Ascending aorta (tissue), 2 donors: ENCODE measurements at places on chromosomes 1 and 21.

DNA sequence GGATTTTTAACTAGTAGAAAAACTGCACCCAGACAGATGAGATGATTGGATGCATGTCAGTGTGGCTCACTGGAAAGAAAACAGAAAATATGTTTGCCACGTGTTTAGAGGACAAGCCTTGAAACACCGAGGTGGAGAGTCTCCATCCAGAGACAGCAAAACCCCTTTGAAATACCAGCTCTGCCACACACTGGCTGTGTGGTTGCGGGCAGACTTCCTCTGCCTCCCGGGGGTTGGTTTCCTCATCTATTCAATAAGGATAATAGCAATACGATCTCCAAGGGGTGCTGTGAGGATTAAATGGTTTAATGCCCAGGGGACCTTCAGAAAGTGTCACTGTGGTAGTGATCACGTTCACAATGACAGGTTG, 67.2 kb upstream of the PARP1 start:
- no peak for DNase-seq

GRCh38 chr1:206472454-206472853, 2.2 kb downstream of the IKBKE start:
- DNase-seq = no peak

- no peak for DNase-seq
These were observed 122.2 kb downstream of the COQ8A start for GRCh38 chr1:227062306-227062705.

DNA sequence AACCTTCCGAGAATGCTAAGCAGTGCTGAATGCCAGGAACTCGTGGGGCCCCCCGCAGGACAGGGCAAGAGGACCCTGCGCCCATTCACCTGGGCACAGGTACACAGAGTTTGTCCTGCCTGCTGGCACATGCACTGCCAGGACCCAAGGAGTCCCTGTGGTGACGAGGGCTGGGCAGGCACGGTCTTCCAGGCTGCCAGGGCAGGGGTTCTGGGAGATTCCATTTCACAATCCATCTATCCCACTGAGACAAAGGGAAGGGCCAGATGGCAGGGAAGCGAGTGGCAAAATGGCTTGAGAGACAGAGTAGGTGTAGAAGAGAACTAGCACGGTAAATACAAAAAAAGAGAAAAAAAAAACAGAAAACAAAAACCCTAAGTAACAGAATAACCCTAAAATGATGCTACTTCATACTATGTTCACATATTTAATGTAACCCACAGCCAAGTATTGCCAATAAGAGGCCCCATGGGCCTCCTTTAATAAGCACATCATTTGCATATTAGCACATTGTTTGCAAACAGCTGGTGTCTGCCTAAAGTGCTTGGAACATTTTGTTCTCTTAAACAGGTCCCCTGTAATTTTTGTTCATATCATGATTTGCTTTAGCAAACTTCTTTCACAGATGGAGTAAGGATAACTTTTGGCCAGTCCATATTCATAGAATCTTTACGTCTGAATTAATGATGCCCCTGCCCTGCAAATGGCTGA, 83.8 kb downstream of the STUM start:
- DNase-seq = peak; percentile 53

- DNase-seq = peak; percentile 60
These were observed 24.3 kb downstream of the IL10RB start for GRCh38 chr21:33290441-33290840.

DNA sequence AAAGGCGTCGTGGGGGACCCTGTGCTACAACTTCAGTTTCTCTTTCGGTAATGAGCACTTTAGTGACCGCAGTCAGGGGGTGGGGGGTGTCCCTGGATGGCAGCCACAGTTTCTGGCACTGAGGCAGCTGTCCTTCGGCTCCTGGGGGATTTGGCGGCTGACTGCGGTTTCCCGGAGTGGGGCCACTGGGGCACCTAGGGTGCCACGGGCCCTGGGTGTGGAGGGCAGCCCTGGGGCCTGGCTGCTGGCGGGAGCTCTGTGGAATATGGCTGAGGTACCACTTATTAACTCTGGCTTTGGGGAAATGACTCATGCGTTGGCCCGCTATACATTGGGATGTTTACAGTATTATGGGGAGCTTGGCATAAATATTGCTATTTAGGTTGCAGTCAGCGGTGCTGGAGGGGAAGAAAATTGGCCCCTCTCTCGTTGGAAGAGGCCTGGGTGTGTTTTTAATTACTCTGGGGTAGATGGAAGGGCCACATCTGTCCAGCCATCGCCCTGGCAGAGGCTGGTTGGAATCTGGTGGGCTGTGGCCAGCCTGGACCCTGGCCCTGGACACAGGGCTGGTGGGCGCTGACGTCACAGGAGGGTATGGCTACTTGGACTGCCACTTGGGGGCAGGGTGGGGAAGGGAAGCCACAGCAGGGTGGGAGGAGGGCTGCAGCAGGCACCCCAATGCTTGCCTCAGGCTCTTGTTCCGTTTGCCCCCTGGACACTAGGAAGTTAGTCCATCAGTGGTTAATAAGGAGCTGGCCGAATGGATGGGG, 2.0 kb downstream of the EPHB2 start:
- DNase-seq = no peak

DNA sequence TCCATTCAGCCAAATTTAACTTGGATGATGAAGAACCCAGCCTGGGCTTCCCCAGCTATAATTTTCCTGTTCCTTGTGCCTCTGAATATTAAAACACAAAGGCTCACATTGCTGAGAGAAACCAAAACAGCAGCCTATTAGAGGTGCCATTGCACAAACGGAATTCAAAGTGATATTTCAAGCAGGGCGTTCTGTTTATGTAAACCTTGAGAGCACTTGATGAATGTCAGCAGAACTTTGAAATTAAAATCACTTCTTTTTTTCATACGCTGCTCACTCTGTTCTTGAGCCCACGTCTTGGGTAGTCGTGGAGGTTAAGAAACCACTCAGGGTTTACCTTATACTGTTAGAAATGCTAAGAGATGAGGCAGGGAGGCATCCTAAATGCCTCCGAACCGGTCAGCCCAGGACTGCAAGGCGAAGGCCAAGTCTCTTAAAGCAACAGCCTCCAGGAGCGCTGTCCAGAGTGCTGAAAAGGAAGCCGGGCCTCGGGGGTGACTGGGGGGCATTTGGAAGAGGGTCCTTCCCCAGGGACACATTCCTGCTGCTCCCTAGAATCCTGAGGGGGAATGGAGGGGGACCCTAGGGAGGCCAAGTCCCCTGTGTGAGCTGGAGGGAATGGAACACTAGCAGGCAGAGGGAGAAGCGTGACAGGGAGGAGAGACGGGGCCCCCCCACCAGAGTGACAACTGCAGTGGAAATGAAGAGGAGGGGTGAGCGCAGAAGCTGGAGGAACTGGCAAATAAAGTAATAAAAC, 154.8 kb upstream of the VAMP3 start:
- no peak for DNase-seq

GRCh38 chr1:47434051-47434842, 3.6 kb upstream of the FOXD2 start:
- DNase-seq = no peak

DNA sequence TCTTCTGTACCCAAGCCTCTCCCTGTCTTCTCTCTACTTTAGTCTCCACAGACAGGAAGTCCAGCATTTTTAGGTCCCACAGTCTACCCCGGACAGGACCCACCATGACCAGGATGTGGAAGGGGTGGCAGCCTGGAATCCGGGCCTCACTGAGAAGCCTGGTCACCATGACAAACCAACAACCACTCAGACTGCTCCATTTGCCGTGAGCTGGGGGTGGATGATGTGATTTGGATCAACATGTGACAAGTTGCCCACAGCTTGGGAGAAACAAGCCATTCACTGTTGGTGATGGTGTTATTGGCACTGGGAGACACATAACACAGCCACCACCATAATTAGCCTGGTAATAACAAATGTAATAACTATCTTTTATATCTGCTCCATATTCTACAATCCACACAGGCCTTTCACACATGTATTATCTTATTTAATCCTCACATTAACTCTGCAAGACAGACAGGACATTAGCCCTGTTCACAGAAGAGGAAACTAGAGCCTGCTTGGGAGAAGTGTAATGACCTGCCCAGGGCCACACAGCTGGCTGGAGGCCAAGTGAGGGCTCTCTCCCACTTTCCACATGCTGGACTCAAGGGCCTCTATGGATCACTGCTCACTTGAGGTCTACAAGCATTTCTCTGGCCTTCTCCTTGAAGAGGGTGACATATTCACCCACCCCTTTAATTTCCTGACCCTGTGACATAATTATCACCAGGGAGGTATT, 22.9 kb downstream of the MEF2D start:
- DNase-seq = no peak

DNA sequence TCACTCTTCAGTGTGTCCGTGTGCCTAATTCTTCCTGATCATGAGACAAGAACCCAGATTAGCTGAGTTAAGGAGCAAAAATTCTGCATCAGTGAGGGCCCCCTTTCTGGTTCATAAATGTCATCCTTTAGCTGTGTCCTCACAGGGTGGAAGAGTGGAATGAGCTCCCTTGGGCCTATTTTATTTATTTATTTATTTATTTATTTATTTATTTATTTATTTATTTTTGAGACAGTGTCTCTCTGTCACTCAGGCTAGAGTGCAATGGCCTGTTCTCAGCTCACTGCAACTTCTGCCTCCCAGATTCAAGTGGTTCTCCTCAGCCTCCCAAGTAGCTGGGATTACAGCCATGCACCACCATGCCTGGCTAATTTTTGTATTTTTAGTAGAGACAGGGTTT, 131.7 kb downstream of the PATJ start:
- no peak for DNase-seq

DNA sequence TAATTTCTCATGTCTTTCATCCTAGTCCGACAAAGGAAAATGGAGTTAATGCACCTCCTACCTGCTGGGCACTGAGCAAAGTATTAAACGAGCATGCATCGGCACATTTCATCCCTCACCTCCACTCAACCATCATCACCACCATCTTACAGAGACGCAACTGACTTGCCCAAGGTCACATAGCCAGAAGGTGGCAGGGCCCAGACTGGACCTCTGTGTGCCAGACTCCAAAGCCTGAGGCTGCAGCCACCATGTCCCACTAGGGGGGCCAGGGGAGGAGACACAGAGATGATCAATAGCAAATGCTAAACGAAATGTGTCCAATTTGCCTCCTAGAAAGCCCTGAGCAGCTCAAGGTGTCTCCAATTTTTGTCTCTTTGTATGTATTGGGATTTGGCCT, 163.7 kb upstream of the EDN2 start:
- DNase-seq = peak; percentile 31

DNA sequence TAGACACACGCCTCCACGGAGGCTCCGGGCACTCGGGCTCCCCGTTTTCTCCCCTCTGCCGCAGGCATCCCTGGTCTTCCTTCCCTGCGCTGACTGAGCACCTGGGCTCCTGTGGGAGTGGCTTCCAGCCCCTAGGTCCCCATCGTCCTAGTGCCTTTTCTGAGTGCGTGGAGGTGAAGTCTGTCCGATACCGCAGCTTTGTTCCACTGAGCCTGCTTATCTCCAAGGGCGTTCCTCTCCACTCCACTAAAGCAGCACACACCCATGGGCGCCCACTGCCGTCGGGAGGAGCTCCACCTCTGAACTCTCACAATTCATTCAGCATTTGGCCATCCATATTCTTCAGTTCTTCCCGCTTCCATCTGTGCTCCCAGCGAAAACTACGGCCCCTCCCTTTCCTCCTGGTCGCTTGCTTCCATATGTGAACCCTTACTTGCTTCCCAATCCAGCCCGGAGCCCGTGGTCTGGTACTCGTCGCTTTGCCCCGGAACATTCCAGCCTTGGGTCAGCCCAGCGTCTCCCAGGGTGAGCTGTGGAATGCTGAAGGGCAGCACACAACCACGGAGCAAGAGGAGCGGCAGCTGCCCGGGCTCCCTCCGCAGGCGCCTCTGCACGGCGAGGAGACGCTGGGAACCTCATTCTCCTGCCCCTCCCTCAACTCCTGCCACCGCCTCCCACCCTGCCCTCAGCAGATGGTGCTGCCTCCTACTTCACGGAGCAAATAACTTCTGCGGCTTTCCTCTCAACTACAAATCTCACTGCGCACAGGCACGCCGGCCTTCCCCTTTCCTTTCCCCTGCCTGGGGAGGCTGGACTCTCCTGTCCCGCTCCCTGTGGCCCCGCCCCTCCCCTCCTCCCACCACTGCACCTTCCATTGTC, 27.5 kb downstream of the ATP8B2 start:
- DNase-seq = peak; percentile 75

- no peak for DNase-seq
These were observed 13.6 kb downstream of the GRIK3 start for GRCh38 chr1:37020653-37021277.

DNA sequence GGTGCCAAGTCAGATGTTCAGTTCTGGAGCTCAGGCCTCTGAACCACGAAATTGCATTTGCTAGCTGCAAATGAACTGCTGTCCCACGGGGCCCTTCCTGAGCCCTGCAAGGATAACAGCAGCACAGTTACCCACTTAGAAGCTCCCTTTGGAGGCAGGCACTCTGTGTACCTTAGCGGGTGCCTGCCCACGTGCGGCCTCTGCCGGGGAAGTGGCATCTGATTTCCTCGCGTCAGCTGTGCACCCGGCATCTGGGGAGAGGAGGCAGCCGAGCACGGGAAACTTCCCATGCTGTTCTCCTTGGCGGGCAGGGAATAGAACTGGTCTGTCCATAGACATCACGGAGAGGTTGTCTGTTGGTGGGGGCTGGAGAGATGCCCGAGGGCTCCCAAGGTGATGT, 148.0 kb upstream of the C1orf174 start:
- no peak for DNase-seq

DNA sequence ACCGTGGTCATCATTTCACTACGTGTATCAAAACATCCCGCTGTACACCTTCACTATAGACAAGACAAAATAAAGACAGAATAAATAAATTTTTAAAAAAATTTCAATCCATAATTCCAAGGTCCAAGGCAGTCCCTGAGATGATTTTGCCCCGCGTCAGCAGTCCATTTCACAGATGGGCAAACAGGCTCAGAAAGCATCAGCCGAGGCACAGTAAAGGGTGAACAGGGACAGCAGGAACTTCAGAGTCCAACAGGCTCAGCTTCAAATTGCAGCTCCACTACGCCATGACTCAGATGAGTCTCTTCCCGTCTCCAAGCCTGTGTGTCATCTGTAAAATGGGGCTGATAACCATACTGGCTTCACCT, 15.0 kb downstream of the MATN1 start:
- no peak for DNase-seq

DNA sequence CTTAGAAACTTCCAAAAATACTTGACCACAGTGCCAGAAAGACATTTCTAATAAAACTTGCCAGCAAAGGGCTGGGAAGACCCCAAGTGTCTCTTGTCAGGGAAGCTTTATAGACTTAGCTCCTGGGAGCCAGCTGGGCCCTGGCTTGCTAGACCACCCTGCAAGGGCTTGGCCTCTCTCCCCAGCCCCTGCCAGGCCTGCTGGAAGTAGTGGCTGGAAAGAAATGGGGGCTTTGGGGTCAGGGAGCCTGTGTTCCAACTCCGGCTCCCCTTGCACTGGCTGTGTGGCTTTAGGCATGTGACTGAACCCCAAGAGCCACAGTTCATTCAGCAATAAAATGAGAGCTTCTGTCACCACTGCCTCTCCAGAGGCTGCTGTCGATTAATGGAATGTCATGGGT, 31.1 kb downstream of the H3-3A start:
- DNase-seq = no peak

GRCh38 chr1:223815020-223815853, 30.5 kb downstream of the TP53BP2 start:
- DNase-seq = no peak
